NCI-H2029 (cell line): ENCODE measurements at places on chromosomes 6 and 20.

GRCh38 chr20:20894280-20894679 lies 181.8 kb upstream of the RALGAPA2 start:
- DNase-seq = no peak

DNA sequence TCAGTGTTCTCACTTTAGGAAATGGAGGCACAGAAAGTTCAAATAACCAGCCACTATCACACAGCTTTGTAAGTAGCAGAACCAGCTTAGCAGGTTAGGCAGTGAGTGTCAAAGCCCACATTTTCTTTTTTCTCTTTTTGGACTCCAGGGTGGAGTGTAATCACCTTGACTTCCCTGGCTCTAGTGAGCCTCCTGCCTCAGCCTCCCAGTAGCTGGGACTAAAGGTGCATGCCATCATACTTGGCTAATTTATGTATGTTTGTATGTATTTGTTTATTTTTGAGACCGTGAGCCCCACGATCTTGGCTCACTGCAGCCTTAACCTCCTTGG lies 7.8 kb upstream of the NCOA3 start:
- DNase-seq = no peak

- DNase-seq = no peak
Measured at GRCh38 chr6:38632490-38632889, 7.2 kb downstream of the BTBD9 start.

- DNase-seq = no peak
Measured at GRCh38 chr6:72505446-72505845, 116.4 kb upstream of the KCNQ5 start.

DNA sequence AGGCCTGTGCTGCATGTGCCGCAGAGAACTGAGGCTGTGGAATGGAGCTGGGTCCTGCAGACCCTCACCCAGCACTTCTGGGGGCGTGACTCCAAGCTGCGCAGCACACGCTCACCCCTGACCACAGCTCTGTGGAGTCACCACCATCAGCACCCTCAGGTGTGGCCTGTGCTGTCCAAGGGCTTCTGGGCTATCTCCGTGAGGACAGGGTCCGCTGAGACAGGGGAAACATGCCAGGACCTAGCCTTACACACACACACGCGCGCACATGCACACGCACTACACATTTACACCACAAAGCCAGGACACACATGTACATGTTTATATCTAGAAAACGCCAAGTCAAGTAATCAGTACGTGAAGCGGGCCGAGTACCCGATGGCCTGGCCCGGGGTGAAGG lies 26.8 kb upstream of the TCFL5 start:
- DNase-seq = no peak

DNA sequence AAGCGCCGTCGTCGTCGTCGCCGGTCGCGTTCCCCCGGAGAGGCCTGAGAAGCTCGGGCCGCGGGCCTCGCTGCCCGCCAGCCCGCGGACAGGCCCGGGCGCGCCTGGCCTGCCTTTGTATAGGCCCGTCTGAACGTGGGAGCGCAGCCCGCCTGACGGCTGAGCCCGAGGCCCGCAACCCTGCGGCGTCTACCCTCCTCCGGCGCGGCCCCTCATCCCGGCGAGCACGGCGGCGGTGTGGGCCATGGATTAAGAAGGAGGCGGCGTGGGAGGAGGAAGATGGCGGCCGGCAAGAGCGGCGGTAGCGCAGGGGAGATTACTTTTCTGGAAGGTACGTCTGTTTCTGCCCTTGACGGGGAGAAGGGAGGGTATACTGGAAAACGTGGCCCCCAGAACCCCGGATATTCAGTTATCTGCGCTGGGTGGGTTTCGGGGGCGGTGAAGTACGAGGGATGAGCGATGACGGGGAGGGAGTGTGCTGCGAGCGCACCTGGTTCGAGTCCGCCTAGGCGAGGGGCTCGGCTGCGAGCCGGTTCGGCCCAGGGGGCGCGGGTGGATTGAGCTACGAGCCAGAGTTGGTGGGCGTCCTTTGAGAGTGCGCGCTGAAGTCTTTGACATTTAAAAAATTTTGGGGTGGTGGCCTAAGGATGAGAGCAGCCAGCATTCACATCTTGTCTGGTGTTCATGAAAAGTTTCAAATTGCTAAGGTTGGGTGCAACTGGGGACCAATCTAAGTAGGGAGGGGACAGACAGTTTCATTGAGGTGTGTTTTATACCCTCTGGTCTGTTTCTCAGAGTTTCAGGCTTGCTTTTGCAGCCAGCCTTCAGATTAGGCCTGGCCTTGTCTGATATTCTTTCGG lies 796 bp downstream of the SENP6 start:
- peak; percentile 18 for DNase-seq

DNA sequence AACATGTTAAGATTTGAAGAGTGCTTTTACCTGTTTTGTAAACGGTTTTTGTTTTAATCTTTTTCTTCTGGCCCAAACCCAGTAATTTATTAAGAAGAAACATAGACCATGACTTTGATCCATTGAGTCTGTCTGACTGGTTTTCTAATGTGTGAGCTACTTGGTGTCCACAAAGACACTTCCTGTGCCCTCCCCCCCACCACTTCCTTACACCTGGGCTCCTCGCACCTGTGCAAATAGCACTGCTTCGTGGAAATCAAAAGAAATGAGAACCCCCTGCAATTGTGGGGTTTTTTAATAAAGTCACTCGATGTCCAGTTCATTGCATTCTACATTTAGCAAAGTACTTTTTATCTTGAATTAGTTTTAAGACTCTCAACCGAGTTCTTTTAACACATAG lies 65.5 kb downstream of the SMOC2 start:
- DNase-seq = peak; percentile 83

DNA sequence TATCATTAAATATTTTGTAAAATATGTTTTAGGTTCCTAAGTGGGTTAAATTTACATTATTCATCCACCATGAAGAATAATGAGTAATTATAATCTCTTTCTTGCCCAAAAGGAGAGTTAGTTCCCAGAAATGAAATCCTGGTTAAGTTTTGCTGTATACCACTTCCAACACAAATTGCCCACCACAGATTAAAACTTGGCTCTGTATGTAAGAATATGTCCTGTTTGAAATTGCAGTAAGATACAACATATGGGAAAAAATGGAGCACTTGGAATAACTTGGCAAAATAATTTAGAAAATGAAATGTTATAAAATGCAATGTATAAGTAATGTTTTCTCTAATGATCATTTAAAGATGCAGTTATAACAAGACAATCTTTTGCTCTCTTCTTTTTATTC lies 64.3 kb upstream of the GJE1 start:
- no peak for DNase-seq

DNA sequence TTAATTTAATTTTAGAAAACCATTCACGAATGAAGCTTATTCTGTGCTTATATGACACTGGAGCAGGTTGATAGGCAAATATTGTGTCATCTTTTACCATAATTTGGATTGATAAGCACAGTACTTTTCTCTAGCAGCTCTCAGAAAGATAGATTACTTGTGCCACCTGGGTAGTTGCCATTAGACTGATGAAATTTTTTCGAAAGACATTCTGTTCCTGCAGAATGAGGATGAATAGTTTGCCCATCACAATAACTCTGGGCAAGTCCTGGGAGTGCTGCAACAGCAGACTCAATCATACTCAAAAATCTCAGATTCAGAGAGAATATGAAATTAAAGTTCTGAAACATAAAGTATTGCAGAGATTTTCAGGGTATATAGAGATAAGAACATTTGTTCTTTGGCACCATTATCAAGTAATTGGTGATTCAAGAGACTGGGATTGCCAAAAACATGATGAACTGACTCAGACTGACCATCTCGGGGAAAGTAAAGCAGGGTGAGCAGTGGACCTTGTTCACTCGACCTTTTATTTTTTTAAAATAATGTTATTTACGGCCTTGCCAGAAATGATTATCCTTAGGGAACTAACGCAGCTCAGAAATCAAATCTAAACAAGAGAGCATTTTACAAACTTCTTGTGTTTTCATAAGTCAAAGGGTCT lies 65.8 kb upstream of the PTCHD4 start:
- DNase-seq = no peak

GRCh38 chr6:28340310-28341095 lies 4.6 kb upstream of the ZSCAN31 start:
- DNase-seq = no peak

GRCh38 chr6:130337534-130337933 lies 28.3 kb upstream of the TMEM200A start:
- no peak for DNase-seq

GRCh38 chr6:82616386-82617028 lies 252.9 kb downstream of the TPBG start:
- DNase-seq = no peak

DNA sequence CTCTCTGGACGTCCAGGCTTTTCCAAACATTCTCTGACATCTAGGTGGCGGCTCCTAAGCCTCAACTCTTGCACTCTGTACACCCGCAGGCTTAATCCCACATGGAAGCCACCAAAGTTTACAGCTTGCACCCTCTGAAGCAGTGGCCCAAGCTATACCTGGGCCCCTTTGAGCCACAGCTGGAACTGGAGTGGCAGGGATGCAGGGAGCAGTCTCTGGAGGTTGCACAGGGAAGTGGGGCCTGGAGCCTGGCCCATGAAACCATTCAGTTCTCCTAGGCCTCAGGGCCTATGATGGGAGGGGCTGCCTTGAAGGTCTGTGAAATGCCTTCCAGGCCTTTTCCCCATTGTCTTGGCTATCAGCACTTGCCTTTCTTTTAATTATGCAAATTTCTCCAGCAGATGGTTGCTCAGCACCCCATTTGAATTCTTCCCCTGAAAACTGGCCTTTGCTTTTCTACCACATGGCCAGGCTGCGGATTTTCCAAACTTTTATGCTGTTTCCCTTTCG lies 64.9 kb downstream of the IRF4 start:
- DNase-seq = no peak

GRCh38 chr6:139016337-139017213 lies 12.0 kb upstream of the ABRACL start:
- no peak for DNase-seq

GRCh38 chr6:44849806-44850205 lies 462.3 kb downstream of the CDC5L start:
- no peak for DNase-seq

- DNase-seq = no peak
Measured at GRCh38 chr6:134060491-134061106, 8.2 kb upstream of the SLC2A12 start.

GRCh38 chr6:32154514-32155161 lies 697 bp downstream of the PPT2 start:
- DNase-seq = peak; percentile 71

DNA sequence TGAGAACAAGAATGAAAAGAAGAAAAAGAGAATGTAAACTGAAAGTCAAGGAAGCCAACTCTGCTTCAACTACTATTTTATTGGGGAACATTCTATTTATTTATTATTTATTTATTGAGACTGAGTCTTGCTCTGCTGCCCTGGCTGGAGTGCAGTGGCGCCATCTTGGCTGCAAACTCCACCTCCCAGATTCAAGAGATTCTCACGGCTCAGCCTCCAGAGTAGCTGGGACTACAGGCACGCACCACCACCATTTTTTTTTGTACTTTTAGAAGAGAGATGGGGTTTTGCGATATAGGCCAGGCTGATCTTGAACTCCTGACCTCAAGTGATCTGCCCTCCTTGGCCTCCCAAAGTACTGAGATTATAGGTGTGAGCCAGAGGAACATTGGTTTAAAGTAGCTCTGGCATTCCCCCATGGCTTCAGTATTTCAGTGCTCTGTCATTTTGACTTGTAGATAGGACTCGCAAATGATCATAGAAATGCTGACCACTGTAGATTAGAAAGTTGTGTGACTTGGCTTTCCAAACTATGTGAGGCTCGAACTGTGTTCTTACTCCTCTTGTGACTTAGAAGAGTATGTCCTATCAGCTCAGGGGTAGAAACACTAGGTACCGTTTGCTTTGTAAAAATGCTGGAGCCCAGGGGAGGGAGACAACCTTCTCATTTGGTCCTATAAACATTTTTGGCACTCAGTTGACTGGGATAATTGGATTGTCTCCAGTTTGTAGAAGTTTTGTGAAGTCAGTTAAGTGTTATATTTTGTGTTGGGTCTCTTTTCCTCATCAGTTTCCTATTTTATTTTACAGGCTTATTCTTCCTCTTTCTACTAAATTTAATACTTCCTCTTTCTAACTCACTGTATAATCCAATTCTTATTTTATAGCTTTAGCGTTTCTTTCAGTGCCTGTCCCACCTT lies 544.9 kb upstream of the CITED2 start:
- no peak for DNase-seq

DNA sequence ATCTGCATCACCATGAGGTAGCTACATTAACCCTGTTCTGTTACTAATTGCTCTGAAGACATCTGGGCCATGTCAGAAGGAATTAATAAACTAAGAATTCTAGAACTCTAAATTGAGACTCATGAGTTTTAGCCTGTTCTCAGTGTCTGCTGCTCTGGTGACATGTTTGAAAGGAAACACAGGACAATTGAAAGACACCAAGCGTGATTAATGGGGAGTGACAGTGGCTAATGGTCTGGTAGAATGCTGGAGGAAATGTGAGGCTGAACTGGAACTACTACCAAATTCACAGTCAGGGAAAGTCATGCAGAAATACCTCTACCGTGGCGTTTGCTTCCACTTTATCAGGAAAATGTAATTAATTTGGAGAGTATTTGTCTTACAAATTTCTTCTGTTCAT lies 140.0 kb downstream of the TBC1D7 start:
- DNase-seq = no peak

DNA sequence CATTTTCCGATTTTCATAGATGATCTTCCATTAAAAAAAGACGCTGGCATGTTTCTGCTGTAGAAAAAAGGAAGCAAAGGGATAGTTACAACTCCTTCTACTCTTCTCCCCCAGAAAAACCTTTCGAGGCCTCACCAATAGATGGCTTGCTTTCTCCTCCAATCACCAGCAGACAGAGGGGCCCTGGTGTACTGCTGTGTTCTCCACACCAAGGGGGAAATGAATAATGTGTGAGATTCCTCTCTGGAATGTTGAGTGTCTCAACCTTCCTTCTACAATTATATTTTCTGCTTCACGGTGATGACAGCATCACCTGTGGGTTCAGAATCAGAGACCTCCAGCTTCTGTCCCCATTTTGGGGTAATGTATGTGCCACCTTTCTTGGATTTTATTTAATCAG lies 185.7 kb upstream of the FLRT3 start:
- DNase-seq = no peak

DNA sequence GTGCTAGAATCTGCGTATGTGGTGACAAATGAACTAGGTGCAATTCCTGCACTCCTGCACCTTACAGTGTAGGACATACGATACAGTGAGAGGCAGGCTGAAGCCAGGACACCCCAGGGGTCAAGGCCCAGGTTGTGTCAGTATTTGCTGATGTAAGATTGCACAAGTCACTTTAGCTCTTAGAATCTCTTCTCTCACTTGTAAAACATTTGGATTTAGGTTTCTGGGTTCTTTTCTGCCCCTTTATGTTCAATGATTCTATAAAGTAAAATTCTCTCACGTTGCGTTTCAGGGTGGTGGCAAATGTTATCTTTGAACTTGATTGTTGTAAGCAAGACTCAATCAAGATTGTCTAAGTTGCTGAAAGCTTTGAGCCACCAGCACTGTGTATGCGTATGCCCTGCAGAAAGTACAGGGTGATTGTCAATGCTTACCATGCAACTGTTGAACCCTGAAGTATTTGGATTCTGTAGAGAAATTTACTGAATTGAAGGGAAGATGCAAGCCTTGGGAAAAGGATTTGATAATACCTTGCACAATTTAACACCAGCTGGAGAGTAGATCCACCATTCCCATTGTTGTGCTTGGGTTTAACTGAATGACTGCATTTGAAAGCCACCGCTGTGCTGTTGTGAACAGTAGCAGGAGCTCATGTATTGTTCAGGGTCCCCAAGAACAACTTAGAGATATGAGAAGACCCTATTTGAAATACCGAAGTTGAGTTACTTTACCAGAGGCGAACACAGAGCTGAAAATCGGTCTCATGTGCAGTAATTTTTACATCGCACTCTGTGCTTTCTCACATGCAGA lies 106.1 kb upstream of the CITED2 start:
- DNase-seq = no peak
